ENCODE measurements at places on chromosomes 2 and 18.
A peak's percentile ranks its signal among the peaks of the same experiment; 100 is the strongest.

- DNase-seq = no peak
These were observed 97.6 kb upstream of the HS6ST1 start for GRCh38 chr2:128416109-128416785.

DNA sequence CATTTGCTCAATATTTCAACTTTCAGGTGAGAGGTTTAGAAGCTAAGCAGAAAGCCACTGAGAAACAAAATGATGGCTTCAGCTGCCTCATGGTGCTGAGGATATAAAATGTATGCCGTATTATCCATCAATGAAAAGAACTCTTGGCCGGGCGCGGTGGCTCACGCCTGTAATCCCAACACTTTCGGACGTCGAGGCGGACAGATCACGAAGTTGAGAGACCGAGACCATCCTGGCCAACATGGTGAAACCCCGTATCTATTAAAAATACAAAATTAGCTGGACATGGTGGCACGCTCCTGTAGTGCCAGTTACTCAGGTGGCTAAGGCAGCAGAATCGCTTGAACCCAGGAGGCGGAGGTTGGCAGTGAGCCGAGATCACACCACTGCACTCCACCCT lies 6.0 kb upstream of the SYT4 start:
- no peak for DNase-seq

DNA sequence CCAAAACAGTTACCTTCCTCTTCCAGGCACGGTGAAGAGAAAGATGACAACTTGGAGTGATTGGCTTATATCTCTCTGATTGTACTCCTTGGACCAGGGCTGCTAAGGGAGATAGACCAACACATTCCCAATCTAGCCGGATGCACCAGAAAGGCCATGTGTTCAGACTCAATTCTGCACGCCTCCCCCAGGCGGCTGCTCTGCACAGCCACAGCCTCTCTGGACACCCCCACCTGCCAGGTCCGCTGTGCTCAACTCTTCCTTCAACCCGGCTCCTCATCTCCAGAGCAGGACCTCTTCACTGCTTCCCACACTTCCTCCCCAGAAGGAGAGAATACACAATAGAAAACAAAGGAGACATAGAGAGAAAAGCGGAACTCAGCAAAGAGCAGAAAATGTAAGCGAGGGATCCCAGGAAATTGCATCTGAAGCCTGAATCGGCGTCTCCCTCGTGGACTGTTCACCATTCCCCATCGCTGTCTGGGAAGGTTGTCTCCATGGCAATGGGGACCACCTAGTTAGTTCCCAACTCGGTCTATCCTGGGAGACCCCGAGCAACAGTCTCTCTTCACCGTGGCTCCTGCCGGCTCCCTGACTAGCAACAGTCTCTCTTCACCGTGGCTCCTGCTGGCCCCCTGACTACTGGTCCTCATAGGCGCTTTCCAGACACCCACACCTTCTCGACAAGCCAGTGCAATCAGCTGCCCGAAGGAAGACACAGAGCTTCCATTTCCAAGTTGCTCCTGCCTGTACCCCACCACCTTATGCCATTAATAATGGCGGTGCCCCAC lies 361.7 kb upstream of the MYT1L start:
- DNase-seq = no peak

GRCh38 chr2:221570321-221570935 lies 1.7 kb downstream of the EPHA4 start:
- DNase-seq = peak; percentile 23

DNA sequence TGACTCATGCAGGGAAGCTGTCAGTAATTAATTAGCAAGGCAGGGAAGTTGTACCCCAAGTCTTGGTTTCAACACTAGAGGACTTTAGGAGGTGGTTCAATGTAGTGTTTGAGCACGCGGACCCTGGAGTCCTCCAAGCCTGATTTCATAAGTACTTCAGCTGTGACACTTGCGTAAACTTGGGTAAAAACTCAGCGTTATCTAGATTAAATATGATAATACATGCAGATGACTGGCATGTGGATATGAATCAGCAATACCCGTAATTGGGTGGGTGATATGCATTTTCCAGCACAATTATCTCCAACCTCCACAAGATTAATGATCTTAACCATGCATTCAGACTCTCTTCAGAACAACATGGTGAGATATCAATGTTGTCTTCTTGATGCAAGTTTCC lies 5.2 kb downstream of the UGT1A7 start:
- DNase-seq = no peak

DNA sequence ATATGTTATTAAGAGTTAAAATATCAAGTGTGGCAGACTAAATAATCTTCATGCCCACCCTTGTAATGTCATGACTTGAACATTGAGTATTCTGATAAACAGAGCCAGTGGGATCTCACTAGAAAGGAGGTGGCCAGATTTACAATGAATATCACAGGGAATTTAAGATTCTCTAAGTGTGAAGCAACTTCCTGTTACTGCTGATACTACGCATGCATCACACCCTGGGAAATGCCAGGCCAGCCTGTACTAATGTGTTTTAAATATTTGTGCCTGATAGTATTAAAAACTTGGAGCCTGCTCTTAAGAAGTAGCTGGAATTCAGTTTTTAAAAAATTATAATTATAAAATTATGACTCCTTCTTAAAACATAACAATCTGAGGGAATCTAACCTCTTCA lies 148.3 kb downstream of the LAMA3 start:
- DNase-seq = no peak

Data from activated CD8-positive, alpha-beta T cell treated with anti-CD3 and anti-CD28 coated beads for 36 hours (primary cell).